Uterus (tissue), 4 donors: ENCODE measurements at places on chromosomes 1 and 21.

DNA sequence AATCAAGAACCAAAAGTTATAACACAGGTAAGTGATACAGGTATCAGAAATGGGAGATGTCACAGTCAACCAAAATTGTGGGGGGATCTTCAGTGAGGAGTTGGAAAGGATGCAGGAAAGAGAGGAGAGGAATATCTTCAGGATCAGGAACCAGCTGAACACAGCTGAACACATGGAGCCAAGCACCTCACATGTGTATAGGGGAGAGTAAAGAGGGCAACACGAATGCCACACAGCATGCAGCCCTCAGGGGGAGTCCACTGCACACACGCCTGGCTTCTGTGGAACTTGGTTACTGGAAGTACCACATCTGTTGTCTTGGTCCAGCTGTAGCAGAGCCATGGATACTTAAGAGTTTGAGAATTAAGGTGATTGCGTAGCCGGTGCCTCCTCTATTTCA, 218.8 kb downstream of the RGS7 start:
- no peak for DNase-seq

- no peak for DNase-seq
Measured at GRCh38 chr1:17979815-17980214, 127.8 kb upstream of the IGSF21 start.

- DNase-seq, result no peak
Measured at GRCh38 chr1:157104598-157105293, 5.1 kb upstream of the ETV3L start.

DNA sequence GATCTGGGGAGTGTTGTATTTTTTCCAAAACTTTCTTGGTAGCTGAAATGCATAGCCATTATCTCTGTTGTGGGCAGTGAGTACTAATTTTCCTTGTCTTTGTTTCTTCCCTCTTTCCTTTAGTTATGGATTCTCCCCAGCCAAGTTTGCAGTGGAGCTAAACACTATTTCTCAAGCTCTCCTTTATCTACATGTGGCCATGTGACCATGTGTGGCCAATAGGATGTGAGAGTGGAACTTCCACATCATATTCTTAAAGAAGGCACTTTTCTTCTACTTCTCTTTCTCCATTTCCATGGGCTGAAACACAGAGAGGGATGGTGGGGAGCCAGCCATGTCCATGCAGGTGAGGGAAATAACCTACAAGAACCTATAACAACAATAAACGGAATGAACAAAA, 230.8 kb downstream of the CTH start:
- no peak for DNase-seq

DNA sequence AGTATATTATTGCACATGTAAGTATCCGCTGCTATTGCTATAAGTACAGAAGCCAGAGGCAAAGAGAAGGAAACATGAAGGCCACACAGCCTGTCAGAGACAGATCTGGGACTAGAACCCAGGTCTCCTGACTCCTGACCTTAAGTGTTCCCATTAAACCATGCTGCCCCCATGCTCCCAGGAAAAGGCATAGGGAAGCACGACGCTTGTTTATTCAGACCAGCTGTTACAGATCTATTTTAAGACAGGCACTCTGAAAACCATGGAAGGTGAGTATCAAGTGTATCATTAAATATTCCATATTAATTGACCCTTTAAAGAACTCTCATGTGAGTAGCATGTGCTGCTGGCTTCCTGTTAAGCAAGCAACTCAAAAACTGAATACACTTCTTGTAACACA, 11.4 kb downstream of the VAV3 start:
- no peak for DNase-seq

DNA sequence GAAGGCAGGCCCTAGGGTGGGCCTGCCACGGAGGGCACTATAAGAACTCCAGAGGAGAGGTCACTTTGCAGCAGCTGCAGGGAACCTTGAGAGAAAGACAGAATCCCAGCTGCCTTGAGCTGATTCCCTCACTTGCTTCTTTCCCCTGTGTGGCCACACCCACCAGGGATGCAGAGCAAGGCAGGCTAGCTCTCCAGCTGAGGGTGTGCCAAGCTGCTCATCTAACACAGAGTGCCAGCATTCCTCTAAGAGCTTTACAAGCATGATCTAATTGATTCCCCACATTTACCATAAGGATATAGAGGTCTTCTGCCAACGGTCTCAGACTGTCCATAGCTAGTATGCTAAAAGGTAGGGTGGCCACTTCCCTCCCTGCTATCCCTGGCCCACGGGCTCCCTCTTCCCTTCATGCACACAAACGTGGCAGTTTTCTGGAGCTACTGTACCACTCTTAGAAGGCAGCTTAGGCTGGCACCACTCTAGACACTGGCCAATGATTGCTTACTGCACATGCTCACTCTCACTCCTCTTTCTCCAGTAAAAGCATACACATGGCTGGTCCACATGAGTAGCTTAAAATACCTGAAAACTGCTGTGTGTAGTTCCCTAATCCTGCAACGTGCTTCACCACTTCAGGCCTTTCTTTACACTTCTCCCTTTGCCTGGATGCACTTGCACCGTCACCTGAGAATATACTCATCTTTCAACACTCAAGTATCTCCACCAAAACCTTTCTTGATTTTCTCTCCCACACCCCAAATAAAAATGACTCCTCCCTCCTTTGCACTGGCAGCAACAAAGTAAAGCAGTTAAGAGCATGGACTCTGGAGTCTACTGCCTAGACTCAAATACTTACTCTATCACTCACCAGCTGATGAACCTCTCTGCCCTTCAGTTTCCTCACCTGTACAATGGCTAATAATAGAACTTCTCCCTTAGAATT, 57.7 kb downstream of the DMAP1 start:
- DNase-seq, result no peak
